ENCODE measurements at places on chromosomes 5 and 9. TPM values are rescaled to one million over a fixed set of nuclear protein-coding genes. Genes with fewer than 3 reads are reported as not detected.
A peak's percentile ranks its signal among the peaks of the same experiment; 100 is the strongest.

FIBCD1 gene
- 0.66 TPM for total RNA-seq

DNA sequence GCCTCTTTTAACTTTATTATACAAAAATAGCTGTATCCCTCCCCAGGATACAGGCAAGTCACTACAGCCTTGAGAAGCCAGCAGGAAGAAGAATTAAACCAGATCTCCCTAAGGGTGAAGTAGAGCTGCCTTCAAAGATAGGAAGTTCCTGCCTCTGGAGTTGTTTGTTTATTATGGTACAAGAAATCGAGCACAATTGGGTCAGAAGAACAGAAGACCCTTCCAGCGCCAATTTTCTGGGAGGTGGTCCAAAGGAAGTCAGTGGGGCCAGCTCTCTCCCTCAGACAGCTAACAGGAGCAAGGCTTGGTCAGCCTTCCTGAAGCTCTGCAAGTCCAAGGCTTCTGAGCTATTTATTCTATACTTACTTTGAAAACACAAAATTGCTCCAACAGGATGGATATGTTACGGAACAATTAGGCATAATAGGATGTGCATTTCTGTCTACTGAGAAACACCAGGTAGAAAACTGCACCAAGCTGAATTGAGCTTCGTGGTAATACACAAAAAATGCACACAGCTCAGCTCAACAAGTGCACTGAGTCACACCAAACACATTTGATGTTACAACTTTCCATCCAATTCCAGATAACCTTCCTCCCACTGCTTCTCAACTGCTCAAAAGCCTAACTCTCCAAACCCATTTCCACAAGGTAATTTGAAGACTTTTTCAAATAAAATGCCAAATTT lies 16.0 kb downstream of the SERINC5 start:
- peak; percentile 88 for DNase-seq

GABRA1 gene
- 0.41 TPM for total RNA-seq

DNA sequence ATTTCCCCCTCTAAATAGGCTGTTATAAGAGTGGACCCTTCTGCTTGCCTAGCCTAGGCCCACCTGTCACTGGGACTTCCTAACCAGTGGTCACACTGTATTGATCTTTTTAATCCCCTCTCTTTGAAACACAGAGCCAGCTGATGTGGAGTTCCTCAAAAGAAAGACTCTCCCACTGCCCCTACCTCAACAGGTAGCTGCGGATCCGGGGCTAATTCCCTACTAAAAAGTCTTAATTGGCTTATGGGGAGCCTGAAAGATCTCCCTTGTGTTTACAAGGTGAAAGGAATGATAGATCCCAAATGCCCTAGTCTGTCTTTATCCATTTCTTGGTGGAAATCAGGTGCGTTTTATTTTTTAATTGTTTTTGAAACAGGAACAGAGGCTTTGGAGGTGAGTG lies 2.0 kb downstream of the NEUROG1 start:
- DNase-seq = no peak

CCNO gene
- total RNA-seq = 0.43 TPM

DNA sequence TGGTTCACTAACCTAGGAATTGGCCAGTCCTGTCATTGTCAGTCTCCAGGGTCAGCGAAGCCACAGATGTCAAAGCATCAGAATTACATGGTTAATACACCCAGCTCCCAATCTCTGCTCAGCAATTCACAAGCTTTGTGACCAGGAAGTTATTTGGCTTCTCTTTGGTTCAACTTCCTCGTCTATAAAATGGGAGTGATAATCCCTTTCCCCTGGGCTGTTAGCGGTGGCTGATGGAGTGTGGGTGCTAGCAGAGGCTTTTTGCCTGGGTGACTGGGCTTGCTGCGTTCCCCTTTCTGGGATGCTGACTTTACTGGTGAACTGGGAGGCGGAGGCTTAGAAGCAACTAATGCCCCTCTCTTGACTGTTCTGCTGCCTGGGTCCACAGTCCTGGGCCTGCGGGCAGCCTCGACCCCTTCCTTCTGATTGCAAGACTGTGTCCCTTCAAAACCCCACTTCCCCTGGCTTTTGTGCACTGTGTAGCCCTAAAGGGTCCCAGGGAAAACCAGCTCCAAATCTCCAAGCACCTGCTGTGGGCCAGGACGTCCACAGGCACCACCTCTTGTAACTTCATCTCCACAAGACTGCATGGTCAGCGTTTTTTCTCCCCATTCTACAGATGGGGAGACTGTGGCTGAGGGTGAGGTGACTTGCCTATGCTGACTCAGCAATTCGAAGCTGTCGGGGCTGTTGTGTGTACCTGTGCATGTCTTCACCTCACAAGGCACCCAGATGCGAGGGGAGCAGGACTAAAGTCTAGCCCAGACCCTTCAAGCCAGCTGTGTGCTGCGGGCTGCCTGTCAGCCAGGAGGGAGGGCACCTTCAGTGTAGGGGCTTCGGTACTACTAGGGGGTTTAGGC lies 45.2 kb upstream of the NEURL1B start:
- no peak for DNase-seq

- no peak for DNase-seq
These were observed 58.0 kb downstream of the CEP120 start for GRCh38 chr5:123365156-123365555.

FBP2 gene
- not detected for total RNA-seq

PAIP1 gene
- total RNA-seq = 101 TPM

IL5 gene
- total RNA-seq = not detected

GRCh38 chr9:121105531-121105930 lies 30.8 kb downstream of the CNTRL start:
- DNase-seq = no peak

CRB2 gene
- 2.4 TPM for total RNA-seq

DNA sequence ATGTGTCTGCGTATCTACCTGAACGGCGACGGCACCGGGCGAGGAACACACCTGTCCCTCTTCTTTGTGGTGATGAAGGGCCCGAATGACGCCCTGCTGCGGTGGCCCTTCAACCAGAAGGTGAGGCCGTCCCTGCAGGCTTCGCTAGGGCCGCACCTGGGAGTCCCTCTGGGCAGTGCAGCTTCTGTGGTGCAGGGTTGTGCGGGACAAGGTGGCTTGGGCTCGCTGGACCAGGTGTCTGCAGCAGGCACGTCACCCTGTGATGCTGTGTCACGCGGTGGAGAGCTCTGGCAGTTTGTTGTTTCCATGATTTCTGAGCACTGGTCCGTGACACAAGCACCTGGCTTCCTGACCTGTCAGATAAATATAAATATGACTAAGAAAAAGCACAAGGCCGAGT lies 20.7 kb downstream of the FBXW5 start:
- DNase-seq = no peak

STK32A gene
- 0.25 TPM for total RNA-seq

MUSK gene
- not detected for total RNA-seq

CARTPT gene
- total RNA-seq = not detected

GRCh38 chr9:129637102-129637501 lies 4.8 kb downstream of the ASB6 start:
- no peak for DNase-seq

PAPPA gene
- total RNA-seq = 208 TPM

DNA sequence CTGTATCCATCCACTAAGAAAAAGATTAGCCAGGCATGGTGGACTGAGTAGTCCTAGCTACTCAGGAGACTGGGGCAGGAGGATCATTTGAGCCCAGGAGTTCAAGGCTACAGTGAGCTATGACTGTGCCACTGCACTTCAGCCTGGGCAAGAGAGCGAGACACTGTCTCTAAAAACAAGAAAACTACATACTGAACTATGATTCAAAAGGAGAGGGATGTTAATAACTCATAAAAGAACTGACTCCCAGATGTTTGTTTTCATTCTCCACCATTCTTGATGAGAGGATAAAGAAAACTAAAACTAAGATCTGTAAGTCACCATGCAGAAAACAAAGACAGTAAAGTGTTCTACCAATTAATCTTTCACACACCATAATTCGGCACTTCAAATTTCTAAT lies 53.5 kb downstream of the AUH start:
- DNase-seq = no peak

- peak; percentile 71 for DNase-seq
These were observed 137.8 kb upstream of the ANKH start for GRCh38 chr5:15009420-15009819.

FOXD4L3 gene
- not detected for total RNA-seq

All from astrocyte (in vitro differentiated cells and primary cell).